ENCODE measurements at places on chromosomes 13 and 19. TPM values are rescaled to one million over a fixed set of nuclear protein-coding genes. Genes with fewer than 3 reads are reported as not detected.

Gene CD37
- total RNA-seq, result not detected

Gene KLF5
- total RNA-seq, result 65.9 TPM

Gene PLEKHA4
- total RNA-seq, result 0.79 TPM

Gene RUBCNL
- total RNA-seq, result not detected

Gene CASP14
- 0.58 TPM for total RNA-seq

Gene GSX1
- total RNA-seq, result not detected

Gene CERS1
- total RNA-seq, result 2.7 TPM

Gene NLRP7
- total RNA-seq, result 0.25 TPM

Gene NLRP5
- not detected for total RNA-seq

Data from PC-9 (cell line).